ENCODE measurements at places on chromosomes 5 and 9.
A peak's percentile ranks its signal among the peaks of the same experiment; 100 is the strongest.

DNA sequence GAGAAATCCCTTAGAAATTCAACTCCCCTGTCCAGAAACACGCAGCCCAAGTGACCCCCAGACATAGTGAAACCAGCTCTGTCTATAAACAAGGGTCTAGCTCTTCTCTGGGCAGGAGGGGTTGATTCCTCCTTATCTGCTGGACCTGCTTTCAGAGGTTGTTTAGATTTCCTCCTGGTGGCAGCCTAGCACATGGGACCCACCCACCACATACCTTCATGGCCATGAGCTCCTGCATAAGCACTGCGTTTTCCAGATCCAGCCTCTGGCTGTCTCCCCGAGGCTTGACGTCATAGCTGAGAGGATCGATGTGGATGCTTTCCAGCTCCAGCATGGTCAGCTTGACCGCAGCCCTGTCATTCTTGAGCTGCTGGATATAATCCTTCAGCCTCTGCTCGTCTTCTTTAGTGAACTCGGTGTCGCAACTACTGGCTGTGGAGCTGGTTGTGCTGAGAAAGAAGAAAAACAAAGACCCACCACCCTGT is 77.0 kb downstream of the DCP2 start:
- no peak for DNase-seq

GRCh38 chr5:1104327-1105006 is 7.4 kb downstream of the SLC12A7 start:
- DNase-seq = no peak

DNA sequence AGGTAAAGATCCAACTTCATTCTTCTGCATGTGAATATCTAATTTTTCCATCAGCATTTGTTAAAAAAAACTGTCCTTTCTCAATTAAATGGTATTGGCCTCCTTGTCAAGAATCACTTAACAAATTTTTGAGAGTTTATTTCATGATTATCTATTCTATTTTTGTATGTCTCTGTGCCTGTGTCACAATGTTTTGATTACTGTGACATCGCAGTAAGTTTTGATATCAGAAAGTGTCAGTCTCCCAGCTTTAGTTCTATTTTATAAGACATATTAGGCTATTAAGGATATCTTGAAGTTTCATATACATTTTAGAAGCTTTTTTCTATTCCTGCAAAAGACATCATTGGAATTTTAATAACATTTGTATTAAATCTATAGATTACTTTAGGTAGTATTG is 33.6 kb downstream of the GABRA6 start:
- no peak for DNase-seq

DNA sequence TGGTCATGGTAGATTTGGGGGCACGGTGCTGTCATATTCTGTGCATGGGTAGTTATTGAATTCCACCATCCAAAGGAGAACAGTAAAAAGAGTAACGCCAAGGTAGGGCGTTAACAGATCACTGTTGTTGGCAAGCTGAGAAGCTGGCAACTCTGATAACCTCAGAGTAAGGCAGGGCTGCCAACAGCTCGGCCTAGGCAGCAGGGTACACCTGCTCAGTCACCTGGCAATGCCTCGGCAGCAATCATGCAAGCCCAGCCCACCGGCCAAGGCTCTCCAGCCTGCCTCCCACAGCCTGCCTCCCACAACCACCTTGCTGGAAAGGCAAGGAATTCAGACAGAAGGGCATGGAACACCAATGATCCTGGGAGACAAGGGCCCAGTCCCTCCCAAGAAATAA is 63.9 kb downstream of the KLHL3 start:
- DNase-seq = no peak

GRCh38 chr5:16854351-16854750 is 81.7 kb downstream of the MYO10 start:
- no peak for DNase-seq

- DNase-seq = no peak
Observed at GRCh38 chr5:158634714-158635113, 465.0 kb downstream of the EBF1 start.

DNA sequence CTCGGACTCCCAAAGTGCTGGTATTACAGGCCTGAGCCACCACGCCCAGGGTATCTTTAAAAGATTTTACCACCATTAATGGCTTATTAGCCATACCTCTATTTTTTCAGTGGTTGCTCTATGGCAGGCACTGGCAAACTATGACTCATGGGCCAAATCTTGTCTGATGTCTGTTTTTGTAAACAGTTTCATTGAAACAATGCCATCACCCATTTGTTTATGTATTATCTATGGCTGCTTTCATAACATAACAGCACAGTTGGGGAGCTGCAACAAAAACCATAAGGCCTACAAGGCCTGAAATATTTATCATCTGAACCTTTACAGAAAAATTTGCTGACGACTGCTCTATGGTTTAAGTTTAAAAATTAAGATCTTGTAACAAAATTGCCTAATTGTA is 66.8 kb downstream of the SLC38A9 start:
- no peak for DNase-seq

GRCh38 chr5:132227485-132228240 is at the start of gene P4HA2:
Gene P4HA2 (minus strand): TSS chr5:132227853. CDS start chr5:132218626, 9,227 bp downstream.
- peak; percentile 78 for DNase-seq

GRCh38 chr9:103802068-103802467 is 292.0 kb upstream of the SMC2 start:
- no peak for DNase-seq

DNA sequence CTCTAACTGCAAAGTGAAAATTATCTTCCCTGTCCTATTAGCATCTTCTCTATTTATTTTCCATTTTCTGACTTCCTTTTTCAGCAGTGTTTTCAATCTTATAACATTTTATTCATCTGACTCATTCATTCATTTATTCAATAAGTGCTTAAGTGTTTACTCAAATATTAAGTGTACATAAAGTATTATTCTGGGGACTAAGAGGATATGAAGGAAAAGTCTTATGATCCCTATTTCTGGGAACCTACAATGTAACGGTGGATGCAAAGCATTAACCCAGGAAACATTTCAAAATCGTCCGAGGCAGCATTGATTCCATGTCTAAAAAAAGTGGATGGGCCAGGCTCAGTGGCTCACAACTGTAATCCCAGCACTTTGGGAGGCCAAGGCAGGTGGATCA is 19.4 kb upstream of the TRPM6 start:
- DNase-seq = no peak

DNA sequence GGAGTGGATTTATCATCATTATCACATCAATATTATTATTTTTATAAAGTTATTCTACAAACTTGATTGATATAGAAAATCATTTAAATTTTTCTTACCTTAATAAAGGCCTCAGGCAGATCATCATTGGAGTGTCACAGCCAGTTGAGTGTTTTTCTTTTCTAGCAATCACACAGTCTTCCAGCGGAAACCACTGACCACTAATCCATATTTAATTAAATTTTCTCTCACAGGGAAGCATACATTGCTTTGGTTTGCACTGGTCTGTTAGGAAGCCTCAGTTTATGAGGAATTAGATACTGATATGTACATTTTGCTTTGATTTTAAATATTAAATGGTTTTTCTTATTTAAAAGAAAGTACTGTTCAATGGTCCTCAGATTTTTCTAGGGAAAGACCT is 6.7 kb downstream of the SPZ1 start:
- DNase-seq = no peak

- no peak for DNase-seq
Observed at GRCh38 chr9:15834541-15834940, 281.7 kb downstream of the CCDC171 start.

DNA sequence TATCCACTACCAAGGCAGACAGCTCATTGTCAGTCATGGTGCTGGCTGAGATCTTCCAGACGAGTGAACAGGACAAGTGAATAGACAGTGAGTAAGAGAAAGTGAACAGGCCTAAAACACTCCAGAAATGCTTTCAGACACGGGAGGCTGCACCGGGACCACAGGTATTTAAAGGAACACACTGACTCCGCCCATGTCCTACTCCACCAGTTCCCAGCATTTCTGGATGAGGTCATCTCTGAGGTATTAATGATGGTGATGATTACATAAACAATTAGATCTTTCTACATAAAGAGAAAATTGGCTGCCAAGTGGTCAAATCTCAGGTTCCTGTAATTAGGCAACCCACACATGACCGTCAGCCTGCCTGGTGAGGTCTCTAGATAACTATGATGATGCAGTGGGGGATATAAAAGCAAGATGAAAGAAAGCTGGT is at the start of gene ACTBL2:
ACTBL2 (minus strand) TSS at position 141 of the 436 bp plus-strand sequence; CDS start at position 37, 104 bp downstream.
- DNase-seq = peak; percentile 35

DNA sequence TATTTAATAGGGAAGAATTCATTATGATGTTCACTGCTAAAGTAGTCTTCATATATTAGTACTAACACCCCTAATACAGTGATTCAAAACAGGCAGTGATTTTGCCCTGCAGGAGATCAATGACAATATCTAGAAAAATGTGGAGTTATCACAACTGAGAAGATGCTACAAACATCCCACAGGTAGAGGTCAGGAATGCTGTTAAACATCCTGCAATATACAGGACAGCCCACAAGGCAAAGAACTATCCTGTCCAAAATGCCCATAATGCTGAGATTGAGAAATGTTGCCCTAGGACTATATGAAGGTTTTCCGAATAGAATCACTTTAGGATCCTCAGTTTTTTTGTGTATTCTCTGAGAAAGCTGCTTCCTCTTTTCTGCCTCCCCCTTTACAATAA is 15.3 kb downstream of the RORB start:
- DNase-seq = no peak

DNA sequence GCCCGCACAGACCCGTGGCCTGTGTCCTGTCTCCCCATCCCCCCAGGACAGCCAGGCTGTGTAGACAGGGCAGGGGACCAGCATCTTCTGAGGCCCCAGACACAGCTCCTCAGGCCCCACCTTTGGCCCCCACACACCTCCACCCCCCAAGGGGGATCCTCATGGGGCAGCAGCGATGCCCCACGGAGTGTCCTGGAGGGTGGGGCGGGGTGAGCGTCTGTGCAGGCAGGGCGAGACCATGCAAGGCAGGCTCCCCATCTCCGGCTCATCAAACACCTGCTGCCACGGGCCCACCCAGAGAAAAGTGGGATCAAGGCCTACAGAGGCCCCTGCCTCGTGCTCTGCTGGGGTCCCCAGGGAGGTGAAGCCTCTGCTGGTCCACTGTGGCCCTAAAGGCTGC is 118.7 kb upstream of the FOXD4L5 start:
- DNase-seq = no peak

DNA sequence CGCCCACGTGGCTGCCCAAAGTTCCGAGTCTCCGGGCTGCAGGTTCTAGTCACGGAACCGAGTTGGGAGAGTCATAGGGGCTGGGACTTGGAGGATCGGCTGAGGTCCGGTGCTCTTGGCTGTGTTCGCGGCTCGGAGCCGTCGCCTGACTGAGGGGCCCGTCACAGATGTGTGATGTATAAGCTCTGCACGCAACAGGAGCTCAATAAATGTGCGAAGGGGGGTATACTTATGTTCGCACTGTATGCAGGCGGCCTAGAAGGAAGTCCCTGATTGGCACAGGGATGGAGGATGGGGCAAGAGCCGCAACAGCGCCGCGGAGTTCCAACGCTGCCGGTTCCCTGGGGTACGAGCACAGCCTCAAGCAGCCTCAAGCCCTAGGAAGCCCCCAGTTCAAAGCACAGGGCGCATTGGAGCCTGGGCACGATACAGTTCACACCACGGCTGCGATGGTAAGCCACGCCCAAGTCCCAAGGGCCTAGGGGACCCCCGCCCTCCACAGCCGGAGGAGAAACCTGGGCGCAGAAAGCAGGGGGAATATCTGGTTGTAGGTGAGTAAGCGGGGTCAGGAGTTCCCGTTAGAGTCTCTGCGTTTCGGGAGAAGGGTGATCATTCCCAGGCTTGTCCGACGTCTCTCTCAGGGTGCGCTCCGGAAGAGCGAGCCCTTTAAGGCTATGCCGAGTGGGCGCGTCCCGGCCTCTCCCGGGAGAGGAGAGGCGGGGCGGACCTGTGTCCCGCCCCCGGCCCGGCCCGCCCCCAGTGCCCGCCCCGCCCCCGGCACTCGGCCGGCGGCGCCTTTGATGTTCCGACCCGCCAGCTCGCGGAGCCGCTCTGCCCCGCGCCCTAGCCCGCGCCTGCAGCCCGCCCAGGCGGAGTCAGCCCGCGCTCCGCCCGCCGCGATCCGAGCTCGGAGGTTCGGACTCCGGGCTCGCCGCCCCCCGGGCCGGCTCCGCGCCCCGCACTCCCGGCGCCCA is at the start of gene TCF7:
TCF7 (plus strand) TSS at position 780 of the 974 bp plus-strand sequence. CDS start 226 bp downstream, outside the sequence.
- DNase-seq = peak; percentile 89

GRCh38 chr5:123700624-123701287 is 188.8 kb downstream of the CSNK1G3 start:
- peak; percentile 41 for DNase-seq

DNA sequence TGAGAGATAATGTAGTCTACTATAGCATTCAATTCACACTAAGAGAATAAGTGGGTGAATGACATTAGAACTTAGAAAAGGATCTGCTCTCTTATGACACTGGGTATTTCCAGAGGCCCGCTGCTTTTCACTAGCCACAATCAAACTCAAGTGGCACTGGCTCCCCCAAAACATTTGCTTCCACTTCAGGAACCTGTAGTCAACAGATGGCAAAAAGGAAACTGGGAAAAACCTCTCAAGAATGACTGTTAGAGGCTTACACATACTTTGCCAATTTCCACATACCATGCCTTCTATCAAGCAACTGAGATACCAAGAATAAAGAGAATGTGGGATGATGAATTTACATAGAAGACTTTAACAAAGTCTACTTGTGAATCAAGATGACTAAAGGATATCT is 11.2 kb downstream of the POC5 start:
- no peak for DNase-seq

- no peak for DNase-seq
Observed at GRCh38 chr5:120516805-120517204, 52.7 kb downstream of the PRR16 start.

DNA sequence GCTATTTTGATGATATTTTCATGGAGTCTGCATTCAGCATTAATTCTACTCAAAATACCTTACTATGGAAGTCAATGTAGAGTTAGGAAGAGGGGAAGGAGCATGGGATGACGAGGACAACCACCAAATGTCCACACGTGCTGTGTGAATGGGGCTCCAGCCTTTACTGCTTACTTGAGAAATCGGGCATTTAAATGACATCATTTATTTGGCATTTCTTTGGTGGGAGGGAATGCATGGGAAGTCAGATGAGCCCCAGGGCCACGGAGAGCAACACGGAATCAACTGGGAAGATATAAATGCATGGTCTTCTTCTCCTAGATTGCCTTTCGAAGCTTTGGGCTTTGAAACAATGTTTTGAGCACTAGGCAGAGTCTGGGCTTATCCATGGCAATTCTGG is 458.5 kb upstream of the KLF4 start:
- DNase-seq = no peak

DNA sequence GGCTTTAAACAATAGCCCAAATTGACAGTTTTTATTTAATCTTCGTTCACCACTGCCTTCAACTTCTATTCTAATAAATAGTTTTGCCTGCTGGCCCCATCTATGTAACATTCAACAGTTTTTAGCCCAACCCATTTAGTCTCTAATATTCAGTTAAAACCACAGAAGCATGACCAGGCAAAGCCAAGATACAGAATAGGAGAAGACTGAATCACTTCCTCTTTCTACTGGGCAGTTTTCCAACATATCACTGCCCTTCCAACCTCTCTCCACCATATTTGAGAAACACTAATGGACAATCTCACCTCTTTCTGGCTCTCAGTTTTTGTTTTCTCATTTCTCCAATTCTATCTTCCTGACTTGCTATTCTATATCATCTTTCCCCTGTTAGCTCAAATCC is 352.9 kb downstream of the DNAH5 start:
- DNase-seq = no peak

Measured in T47D (cell line).